Tongue (tissue), 3 donors: ENCODE measurements at places on chromosomes 4 and X. TPM values are rescaled to one million over a fixed set of nuclear protein-coding genes. Genes with fewer than 3 reads are reported as not detected.
A peak's percentile ranks its signal among the peaks of the same experiment; 100 is the strongest.

Gene CACNA1F
- total RNA-seq = not detected

Gene TLR8
- total RNA-seq = not detected

Gene GNRHR
- not detected for total RNA-seq

Gene AMTN
- total RNA-seq = not detected

Gene KCND1
- total RNA-seq = 2.1 TPM

Gene PPP4R3C
- not detected for total RNA-seq

Gene CENPVL3
- total RNA-seq = not detected

Gene SMIM10L2A
- total RNA-seq = 1.4 TPM

Gene NAP1L5
- total RNA-seq = 8.6 TPM

Gene TRMT10A
- total RNA-seq = 13.5 TPM

- DNase-seq = no peak
Observed at GRCh38 chr4:8895295-8895694, 23.7 kb upstream of the HMX1 start.

- peak; percentile 29 for DNase-seq
Observed at GRCh38 chr4:158016511-158016910, 156.3 kb downstream of the GASK1B start.

- peak; percentile 22 for DNase-seq
Observed at GRCh38 chr4:70841951-70842350, 2.3 kb upstream of the GRSF1 start.

GRCh38 chr4:27094783-27095182 lies 234.1 kb downstream of the STIM2 start:
- DNase-seq = no peak

GRCh38 chr4:18404642-18405041 lies 383.1 kb upstream of the LCORL start:
- no peak for DNase-seq

GRCh38 chr4:165425629-165426028 lies 46.8 kb downstream of the CPE start:
- no peak for DNase-seq

DNA sequence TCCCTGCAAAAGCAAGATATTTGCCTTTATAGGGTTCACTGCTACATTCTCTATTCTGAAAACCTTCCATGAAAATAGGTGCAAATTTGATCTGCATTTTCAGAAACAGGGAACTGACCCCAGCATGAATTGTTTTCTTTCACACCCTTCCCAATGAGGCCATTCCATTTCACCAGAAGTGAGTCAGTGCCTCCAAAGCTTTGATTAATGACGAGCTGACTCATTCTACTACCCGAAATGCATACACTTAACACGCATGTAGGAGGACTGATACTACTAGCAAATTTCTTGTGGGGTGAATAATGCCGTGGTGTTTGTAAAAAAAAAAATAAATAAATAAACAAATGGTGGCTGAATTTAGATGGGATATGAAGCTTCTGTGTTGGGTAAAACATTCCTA lies 146.9 kb upstream of the FGF13 start:
- DNase-seq = no peak

DNA sequence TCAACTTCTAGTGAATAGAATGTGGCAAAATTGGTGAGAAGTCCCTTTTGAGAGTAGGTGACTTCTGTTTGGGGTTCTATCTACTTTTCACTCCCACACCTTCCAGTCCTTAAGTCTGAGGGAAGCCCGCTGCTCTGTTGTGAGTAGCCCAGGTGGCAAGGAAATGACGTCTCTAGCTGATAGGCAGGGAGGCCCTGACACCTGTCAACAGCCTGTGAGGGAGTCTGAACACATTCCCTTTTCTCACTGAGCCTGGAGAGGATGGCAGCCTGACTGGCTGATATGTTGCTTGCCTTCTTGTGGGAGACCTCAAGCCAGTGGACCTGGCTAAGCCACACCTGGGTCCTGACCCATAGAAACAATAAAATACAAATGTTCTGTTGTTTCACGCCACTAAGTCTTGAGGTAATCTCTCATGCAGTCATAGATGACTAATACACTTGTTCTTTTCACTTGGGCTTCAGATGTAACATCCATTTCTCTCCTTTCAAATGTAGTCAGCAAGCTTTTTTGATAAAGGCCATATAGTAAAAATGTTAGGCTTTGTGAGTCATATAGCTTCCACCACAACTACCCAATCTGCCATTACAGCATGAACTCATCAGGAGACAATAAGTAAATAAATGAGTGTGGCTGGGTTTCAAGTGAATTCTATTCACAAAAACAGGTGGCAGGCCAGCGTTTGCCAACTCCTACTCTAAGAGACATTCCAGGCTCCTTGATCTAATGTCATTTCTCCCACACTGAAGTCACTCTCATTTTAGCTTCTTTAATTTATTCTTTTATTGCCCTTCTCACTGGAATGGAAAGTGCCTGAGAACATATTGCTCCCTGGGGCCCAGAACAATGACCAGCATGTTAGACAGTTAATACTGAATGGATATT lies 265.1 kb upstream of the MAD2L1 start:
- DNase-seq = peak; percentile 11

- DNase-seq = peak; percentile 88
Observed at GRCh38 chrX:111270339-111270738, at the start of gene CAPN6. Gene CAPN6, minus strand, starts transcription at chrX:111270483. Its CDS starts 6,547 bp downstream, at chrX:111263936.

DNA sequence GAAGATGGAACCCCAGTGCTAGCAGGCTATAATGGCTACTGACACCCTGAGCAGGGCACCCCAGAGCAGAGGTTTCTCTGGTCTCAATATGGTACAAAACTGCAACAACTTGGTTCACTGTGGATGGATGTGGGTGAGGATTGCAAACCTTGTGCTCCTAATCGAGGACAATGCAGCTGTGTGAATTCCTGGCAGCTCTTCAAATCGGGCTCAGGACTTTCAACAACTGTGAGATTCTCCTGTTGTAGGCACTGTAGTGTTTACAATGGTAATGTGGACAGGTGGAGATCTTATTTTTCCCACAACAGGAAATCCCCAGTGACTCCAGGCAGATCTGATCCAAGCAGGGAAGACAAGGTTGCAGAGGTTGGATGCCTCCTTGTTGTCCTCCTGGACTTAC lies 101.5 kb downstream of the RCHY1 start:
- DNase-seq = peak; percentile 50

GRCh38 chrX:153736871-153737441 lies 12.3 kb downstream of the ABCD1 start:
- no peak for DNase-seq

DNA sequence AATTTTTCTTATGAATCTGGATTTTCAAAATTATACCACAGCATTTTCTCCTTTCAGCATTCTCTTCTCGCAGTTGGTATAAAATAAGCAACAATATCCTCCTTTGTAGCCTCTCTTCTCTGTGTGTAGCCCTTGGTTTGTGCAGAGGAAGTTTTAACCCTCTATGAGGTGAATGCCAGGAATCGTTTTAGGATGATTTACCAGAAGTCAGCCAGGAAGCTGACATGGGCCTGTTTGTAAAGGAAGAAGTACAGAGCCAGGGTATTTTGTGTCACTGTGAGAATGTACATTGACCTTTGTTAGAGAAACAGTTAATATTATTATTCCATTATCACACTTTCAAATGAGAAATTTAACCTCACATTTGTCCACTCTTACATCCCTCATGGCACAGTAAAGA lies 88.9 kb upstream of the RPL34 start:
- DNase-seq = no peak

DNA sequence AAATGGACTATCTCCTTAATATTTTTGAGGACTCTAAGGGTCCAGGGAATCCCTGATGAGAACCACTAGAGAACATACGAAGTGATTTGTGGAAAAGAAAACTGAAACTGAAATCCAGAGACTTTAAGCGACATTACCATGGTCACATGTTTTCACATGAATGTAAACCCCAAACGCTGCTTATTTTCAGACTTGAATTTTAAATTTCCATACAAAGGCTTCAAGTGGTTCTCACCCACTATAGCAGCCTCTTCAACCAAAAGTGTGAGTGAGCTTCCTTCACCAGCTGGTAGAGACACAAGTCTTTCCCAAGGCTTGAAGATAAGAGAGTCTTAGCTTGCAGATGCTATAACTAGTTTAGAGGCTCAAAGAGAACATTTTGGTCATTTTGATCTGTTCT lies 232.7 kb downstream of the MGST2 start:
- no peak for DNase-seq

DNA sequence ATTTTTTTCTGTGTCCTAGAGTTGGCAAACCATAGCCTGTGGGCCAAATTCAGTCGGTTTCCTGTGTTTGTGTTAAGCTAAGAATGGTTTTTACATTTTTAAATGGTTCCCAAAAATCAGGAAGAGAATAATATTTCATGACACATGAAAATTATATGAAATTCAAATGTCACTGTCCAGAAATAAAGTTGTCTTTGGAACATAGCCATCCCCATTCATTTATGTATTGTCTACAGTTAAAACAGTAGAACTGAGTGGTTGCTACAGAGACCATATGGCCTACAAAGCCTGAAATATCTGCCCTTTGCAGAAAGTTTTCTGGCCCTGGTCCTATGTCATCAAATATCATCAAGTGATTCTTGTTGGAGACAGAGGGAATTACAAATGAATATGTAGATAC lies 15.5 kb downstream of the FRMPD4 start:
- peak; percentile 10 for DNase-seq

DNA sequence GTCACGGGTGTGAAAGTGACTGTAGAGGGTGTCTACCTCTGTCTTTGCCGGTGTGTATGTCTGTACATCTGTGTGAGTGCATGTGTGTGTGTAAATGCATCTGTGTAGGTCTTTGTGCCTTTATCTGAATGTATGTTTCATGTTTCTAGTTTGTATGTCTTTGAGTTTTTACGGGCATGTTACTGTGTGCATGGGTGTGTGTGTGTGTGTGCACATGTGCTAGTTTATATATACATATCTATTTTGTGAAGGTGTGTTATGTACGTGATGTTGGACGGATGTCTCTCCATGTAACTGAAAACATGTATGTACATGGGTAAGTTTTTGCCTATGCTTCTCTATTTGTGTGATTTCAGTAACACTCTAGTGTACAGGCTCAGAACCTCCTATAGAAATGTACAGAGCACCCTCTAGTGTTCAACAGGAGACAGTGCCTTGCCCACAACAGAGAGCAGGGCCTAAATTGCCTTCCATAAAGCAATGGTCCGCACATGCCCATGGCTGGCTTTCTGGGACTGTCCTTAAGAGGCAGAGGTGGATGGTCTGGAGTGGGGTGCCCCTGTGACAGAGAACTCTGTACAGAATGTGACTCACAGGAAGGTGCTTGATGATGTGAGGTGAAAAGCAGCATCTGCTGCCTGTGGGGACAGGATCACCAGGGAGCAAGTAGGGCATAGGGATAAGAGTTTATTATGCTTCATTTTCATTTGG lies 343.5 kb downstream of the RAPGEF2 start:
- DNase-seq = peak; percentile 83
